SW 1271 (cell line): ENCODE measurements at places on chromosomes 12 and 14.
A peak's percentile ranks its signal among the peaks of the same experiment; 100 is the strongest.

DNA sequence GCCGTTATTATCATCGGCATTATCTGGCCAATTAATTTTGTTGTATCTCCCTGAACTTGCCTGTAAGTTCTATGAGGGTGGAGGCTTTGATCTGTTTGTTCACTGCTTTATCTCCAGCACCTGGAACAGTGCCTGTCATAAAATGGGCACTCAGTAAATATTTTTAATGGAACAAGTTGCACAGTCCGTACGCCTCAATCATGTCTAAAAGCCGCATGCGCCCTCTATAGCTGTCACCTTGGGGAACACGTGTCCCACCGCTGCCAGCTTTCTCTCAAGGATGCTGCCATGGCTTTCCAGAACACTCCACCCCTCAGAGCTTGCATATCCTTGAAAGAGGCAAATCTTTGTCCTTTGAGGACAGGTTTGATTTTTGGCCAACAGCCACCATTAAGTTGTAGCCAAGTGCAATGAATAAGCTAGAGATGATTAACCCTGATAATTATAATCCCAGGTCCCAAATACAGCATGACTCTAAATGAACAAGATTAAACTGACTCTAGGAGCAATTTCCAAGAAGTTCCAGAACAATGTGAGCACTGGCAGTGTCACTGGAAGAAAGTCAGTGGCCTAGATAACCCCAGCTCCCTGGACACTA, 55.1 kb downstream of the ERH start:
- no peak for DNase-seq

DNA sequence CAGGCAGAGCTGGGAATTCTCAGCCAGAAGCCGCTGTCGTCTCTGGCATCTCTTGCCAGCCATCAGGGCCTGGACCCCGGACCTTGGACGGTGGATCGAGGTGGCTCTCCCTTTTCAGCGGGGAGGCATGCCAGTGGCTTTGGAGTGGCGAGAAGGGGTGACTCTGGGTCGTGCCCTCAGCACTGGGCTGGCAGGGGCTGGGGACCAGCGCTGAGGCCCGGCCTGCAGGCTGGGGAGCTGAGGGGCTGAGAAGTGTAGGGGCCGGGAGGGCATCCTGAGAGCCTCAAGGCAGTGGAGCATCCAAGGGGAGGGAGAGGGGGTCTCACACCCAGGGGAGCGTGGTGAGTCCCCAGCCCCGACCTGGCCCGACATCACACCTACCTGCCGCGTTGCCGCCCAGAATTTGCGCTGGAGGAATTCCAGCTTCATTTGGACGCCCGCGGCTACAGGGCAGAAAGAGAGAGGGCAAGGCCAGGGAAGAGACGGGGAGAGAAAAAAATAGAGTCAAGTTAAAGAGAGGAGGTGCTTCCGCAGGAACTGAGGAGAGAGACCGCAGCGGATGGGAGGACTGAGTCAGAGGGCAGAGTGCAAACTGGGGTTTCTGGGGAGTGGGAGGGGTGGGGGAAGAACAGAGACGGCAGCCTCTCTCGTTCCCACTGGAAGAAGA, 9.0 kb upstream of the LRTM2 start:
- no peak for DNase-seq

DNA sequence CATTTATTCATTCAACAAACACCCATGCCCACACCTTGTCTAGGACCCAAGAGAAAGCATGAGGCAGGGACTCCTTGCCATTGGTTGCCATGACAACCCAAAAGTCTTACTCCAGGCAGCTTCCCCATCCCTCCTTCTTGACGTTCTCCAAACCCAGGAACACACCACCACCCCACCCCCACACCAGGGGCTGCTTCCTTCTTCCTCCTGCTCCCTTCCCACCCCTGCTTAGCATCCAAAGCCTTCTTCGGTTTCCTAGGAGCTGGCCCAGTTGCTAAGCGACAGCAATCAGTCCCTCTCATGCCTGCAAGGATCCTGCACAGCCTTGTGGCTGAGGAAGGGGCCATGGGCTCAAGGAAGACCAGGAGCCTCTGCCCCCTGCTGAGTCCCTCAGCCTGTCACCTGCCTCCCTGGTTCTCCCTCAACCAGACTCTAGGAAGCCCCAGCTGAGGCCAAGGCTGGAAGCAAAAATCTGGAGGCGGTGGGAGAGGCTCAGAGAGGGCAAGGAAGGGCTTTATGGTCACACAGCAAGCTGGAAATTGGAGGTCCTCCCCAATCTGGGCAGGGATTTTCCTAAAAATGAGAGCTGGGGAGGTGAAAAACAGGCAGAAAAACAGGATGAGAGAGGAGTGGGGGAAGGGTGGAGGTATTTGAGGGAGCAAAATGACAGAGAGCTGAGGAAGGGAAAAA, 15.4 kb downstream of the RASAL1 start:
- DNase-seq = no peak

GRCh38 chr14:91749868-91750267, 18.0 kb upstream of the CATSPERB start:
- no peak for DNase-seq

DNA sequence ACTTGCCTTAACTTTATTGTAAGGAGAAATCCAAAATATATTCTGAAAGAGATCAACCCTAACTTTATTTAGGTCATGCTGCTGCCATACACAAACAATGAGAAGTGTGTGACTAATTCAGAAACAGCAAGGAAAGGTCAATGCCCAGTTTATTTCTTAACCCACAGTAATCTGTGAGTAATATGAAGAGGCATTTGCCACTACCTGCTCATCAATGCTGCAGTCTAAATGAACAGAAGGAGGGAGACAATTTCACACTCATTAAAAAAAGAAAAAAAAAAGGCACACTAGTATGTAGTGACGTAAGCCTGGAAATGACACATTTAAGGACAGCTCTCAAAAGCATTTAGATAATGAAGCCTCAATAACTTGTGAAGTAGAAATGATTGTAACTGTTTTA, 90.5 kb upstream of the FOXN3 start:
- peak; percentile 42 for DNase-seq

DNA sequence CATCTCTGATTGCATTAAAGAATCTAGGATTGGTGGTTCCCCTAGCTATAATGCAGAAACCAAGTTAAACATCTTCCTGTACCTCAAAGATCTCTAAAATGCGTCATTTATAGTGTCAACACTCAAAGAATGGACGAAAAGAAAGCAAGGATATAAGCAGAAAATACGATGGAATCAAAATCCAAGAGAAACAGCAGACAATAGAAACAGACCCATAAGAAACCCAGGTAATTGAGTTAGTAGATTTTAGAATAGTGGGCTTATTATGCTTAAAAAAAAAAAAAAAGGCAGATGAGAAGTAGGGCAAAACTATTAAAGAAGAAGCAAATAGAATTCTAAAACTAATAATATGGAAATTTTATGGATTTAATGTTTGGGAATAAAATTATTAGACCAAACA, 44.4 kb downstream of the USP15 start:
- DNase-seq = no peak

DNA sequence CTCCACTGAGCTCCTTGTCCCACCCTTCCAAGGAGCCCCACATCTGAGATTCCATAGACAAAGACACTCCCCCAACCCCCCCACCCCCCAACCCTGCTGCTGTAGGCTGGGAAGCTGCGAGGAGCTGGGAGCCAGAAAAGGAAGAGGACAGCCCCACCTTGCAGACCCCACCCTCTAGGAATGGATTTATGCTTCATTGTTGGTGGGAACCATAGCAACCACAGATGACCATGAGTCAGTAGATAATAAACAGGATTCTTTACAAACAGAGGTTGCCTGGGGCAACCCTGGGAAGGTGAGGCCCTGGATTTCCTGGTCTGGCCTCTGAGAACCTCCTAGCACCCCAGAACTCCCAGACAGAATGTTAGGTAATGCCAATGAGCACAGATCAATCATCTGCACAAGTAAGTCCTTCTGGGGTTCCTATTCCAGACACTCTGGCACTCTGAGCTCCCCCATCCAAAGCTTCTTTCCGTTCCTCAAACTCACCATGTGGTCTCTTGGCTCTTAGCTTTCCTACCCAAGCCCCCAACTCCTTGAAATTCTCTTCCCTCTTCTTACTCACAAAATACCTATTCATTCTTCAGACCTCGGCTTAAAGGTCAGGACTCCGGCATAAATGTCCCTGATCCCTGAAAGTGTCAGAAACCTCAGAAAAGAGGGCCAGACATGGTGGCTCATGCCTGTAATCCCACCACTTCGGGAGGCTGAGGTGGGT, 15.2 kb upstream of the PLEKHG6 start:
- peak; percentile 84 for DNase-seq

DNA sequence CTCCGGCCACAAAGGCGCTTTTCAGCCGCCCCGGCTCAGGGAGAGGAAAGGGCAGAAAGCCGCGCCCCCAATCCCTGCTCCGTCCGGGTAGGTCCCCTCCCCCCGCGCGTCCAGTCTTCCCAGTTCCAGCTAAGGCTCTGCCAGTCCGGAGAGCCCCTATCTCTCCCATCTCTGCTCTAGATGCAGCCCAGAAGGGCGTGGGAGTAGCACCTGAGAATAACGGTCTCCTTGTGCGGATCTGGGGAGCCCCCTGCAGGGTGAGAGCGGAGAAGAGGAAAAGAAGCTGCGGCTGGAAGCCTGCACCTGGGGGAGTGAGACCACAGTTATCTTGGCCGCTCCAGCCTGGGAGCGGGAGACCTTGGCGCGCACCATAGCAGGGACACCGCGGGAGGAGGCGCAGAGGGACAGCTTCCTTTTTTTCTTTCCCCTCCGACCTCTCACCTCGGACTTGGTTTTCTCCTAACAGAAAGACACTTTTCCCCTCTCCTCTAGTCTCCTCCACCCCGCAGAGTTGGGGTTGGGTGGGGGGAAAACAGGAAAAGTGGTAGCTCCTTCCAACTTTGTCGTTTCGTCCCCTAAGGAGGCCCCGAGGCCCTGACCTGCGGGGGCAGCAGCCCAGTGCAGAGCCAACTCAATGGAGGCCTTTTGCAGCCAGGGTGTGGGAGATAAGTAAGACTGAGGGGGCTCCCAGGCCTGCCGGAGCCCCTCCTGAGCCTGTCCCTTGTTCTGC, 2.4 kb downstream of the DHH start:
- DNase-seq = no peak

DNA sequence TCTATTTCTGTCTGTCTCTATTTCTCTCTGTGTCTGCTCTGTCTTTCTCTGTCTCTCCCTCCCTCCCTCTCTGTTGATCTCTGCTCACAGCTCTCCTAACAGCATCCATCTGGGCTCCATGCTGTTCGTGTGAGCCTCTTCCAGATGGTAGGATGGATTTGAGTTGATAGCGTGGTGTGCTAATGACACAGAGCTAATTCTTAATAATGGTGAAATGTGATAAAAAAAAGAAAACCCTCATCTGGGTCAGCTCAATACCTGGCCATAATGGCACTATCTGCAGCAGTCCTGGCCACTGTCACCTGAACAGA, 96.4 kb downstream of the AACS start:
- DNase-seq = no peak

DNA sequence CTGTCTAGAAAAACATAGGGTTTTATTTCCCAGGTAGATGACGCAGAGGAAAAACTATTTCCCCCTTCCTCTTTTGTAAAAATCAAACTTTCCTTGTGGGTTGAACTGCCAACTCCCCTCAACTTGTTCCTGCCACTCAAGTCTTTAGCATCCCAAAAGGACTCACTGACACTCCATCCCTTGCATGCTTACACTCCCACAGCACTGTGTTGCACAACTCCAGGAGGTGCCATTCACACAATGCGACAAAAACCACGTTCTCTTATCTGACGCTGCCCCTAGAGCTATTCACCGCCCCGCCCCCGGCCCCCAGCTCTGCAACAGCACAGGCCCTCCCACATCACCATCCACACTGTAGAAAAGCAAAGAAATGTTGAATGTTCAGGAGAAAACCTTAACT, 16.9 kb upstream of the STON2 start:
- DNase-seq = no peak

DNA sequence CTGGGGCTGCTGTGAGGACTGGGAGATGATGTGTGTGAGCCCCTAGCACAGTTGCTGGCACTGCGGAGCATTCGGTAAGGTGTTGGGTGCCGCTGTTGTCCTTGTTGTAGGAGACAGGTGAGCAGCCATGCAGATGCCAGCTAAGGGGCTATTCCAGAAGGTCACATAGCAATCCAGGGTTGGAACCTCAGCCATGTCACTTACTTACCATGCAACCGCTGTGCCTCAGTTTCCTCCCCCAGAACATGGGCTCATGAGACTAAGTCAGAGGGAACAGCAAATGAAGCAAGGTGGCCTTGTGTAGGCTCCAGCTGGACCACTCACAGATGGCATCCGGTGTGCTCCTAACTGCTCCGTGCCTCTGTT, 13.2 kb downstream of the DTX1 start:
- DNase-seq = no peak

DNA sequence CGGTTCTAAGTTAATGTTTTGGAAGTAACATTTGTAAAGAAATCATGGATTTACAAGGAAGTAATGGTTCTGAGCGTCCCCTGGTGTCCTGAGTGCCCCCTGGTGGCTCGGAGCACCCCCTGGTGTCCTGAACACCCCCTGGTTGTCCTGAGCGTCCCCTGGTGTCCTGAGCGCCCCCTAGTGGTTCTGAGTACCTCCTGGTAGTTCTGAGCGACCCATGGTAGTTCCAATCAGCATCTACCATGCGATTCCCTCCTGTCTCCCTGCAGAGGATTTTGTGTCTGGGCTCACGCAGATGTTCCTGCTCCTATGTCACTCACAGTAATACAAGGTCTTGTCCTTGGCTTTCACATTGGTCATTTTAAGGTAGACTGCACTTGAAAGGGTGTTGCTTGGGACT, 1352.9 kb downstream of the TMEM121 start:
- DNase-seq = peak; percentile 13

- no peak for DNase-seq
Observed at GRCh38 chr12:112682586-112682985, 109.0 kb upstream of the RPH3A start.

DNA sequence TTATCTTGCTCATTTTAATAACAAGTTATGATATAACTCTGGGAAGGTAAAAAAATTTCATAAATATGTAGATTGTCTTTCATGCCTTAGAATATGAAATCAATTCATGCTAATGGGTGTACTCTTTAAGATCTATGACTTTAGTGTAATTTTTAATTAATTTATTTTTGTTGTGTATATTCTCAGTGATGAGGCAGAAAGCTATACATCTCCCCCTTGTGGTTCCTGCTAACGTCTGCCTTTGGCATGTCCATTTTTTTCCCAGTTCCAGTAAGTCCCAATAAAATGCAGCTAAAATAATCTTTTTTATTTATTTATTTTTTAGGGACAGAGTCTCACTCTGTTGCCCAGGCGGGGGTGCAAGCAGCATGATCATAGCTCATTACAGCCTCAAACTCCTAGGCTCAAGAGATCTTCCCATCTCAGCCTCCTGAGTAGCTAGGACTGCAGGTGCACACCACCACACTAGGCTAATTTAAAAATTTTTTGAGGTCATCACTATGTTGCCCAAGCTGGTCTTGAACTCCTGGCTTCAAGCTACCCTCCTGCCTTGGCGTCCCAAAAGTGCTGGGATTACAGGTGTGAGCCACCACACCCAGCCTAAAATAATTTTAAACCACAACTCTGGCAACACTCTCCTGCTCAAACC, 3.3 kb upstream of the CHURC1 start:
- peak; percentile 61 for DNase-seq

- no peak for DNase-seq
Observed at GRCh38 chr12:58459191-58459590, 461.1 kb downstream of the LRIG3 start.

DNA sequence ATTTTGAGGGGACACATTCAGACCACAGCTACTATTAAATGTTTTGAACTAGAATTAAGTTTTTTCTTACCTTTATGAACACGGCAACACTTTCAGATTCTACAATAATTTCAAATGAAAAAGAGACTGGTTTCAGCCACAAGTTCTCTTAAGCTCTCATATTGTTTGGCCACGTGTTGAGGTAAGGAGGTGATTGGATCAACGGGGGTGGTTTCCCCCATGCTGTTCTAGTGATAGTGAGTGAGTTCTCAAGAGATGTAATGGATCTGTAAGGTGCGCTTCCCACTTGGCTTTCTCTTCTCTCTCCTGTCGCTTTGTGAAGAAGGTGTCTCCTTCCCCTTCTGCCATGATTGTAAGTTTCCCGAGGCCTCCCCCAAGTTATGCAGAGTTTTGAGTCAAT, 48.9 kb upstream of the DYRK2 start:
- no peak for DNase-seq
